Foreskin melanocyte (primary cell): ENCODE measurements at places on chromosomes 2 and 18.

DNA sequence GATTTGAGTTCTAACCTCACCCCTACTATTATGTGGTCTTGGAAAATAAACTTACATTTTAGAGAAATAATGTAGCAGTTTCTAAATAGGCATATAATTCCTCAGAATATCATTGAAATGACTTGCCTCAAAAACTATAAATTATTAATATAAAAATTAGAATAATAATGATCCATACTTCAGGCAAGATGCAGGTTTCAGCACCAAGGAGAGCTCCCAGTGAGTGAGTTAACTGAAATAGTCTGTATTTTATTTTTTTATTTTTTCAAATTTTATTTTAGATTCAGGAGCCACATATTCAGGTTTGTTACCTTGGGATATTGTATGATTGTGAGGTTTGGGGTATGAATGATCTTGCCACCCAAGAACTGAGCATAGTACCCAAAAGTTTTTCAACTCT lies 472.2 kb upstream of the DCC start:
- no peak for DNase-seq

DNA sequence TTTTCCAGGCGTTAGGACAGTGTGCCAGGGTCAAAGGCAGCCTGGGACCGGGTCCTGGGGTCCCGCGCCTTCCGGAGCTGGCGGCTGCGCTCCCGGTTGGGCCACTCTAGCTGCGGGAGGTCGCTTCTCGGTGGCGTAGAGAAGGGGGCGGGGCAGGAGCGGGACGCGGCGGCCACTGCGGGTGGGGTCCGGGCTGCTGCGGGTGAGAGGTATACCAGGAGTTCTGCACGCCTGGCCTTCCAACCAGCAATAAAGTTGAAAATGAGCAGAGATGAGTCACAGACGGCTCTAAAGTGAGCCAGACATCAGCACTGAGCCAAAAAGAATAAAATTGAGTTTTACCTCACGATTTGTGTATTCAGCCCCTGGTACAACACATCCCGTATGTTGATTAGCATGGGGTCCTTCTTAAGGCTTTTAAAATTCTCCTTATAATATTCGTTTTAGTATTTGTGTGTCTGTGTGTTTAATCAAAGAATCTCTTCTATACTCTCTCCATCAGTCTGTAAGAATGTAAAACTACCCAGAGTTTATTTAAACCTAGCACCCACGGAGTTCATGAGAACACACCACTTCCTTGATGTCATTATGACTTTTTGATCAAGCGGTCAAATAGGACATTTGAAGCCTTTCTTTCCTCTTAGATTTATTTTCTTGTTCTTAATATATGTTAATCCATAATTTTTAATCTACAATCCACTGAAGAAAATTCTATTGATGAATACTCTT lies at the start of gene C1GALT1C1L:
Gene C1GALT1C1L (minus strand): TSS at position 108 of the 729 bp plus-strand sequence. CDS start 107 bp downstream, at position 1.
- DNase-seq, result peak; percentile 11

GRCh38 chr2:200357845-200358244 lies 51.4 kb downstream of the SPATS2L start:
- DNase-seq, result no peak

DNA sequence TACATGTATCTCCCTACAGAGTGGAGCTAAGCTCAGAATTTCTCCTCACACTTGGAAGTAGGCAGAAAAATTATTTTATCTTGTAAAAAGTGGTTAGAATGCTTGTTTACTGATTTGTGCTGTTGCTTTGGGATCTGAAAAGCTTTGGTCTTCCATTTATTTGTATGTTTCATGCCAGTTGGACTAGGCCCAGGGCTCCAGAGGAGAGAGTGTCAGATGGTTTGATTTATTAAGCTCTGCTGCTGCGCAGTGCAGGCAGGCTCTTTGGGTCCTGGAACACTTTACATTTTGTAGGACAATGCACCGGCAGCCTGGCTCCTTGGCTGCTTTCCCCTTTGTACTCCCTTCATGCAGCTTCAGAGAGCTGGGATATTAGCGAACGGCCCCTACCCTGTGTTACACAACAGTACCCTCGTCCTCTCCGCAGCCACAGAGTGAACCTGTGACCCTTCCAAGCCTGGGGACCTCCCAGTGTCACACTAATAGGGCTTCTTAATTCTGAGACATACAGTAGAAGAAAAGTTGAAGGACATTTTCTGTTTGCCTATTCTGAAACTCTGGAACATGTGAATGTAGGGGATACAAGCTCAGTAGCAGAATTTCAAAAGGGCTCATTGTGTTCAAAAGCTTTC lies 56.7 kb upstream of the EML6 start:
- peak; percentile 52 for DNase-seq

- DNase-seq, result no peak
Measured at GRCh38 chr2:151347294-151347693, 10.1 kb upstream of the TNFAIP6 start.

DNA sequence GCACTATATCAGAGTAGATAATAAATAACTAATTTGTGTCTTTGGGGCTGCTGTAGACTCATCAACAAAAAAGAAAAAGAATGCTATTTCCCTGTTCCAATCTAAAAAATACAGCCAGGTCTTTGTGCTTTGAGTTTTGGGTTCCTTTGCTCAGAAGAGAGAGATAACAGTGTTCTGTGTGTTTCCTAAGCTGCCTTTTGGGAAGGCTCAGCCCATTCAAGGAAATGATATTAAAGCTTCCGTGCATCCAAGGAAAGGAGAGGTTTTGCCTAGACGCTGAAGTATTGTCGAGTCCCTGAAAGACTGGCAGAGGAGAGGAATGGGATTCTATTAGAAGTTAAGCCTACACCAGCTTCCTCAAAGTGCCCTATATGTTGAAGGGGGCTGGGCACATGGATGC lies 25.8 kb upstream of the LRP2 start:
- peak; percentile 70 for DNase-seq

DNA sequence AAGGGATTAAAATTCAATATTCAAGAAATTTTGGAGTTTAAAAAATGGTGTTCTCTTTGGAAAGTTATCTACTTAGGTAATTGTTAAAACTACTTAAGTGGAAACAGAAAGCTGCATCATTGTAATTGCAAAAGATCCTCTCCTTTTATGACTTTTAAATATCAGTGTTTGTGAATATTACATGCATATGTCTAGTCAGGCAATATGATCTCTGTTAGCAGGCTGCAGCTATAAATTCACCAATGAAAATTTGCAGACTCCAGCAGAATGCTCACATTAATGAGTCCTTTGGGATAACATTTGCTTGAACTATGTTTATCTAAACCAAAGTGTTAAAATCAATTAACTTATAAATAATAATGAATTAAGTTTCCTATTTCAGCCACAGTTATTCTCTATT lies 59.2 kb upstream of the CSRNP3 start:
- DNase-seq, result no peak

DNA sequence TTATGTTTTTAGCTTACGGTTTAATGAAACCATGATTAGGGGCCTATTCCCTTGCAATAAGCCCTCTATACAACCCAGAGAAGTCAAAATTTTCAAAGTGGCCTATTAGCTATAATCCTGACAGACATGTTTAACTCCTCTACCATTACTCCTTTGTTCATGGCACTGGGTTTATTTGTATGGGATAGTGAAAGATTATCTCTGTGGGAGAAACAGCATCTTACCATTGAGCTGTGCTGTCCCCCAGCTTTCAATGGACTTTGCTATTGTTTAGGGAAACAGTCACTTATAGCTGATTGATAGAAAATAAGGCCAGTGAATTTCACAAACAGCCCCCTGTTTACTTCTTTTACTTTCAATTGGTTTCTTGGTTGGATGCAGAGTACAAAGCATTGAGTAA lies 675.2 kb upstream of the GCFC2 start:
- DNase-seq, result no peak

GRCh38 chr18:36298126-36298741 lies 721 bp downstream of the FHOD3 start:
- no peak for DNase-seq

- DNase-seq, result no peak
Measured at GRCh38 chr2:85221067-85221691, 88.0 kb downstream of the TCF7L1 start.

- DNase-seq, result no peak
Measured at GRCh38 chr2:85134896-85135659, 1.9 kb downstream of the TCF7L1 start.

DNA sequence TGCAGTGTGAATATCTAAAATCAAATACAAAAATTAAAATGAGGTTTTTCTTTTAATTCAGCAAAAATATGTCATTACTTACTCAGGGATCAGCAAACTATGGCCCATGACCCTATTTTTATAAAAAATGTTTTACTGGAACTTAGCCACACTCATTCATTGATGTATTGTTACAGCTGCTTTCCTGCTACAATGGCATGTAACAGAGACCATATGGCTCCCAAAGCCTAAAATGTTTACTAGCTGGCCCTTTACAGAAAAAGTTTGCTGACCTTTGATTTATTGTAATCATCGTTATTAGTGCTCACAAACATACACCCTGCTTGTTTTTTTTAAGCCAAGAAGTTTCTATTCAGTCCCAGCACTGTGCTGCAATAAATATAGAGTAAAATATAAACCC lies 120.3 kb downstream of the PLA2R1 start:
- no peak for DNase-seq

GRCh38 chr18:71045331-71046065 lies 756.7 kb downstream of the SOCS6 start:
- no peak for DNase-seq

DNA sequence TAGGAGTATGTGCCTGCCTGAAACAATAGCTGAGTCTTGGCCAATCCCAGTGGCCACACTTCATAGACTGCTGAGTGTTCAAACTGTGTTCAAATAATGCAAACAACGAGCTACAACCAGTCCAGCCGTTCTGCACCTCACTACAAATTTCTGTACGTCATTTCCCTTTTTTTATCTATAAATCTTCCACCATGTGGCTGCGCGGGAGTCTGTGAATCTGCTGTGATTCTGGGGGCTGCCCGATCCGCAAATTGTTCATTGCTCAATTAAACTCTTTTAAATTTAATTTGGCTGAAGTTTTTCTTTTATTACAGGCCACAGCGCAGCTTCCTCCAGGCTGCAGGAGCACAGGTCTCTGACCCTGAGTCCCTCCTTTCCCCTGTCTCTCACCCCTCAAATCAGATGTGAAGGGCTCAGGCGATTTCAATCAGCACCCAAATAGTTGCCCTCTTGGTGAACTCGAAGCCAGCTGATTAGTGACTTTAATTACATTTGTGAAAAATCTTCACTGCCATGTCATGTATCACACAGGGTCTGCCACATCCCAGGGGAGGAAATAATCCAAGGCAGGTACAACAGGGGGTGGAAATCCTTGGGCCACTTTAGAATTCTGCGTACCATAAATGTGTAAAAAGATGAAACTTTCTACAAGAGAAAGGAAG lies 145.6 kb downstream of the NDUFA10 start:
- no peak for DNase-seq

DNA sequence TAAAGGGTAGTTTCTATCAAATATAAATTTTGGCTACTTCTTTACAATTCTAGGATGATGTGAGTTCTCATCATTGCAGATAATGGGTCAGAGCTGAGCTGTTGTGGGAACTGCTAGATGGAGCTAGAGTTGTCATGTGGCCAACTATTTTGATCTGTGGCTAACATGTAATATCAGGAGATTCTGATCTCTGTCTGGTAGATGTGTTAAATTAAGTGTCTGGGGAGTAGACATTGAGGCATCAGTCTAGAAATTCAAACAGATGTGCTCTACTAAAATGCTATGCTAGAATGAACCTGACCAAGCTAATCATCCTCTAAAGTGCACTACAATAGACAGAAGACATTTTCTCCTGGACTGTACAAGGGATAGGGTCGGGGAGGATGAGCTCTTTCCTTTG lies 30.3 kb upstream of the DARS1 start:
- DNase-seq, result no peak

- no peak for DNase-seq
Measured at GRCh38 chr2:66531155-66531554, 96.2 kb downstream of the MEIS1 start.

GRCh38 chr2:173793709-173794565 lies 171.2 kb downstream of the SP3 start:
- DNase-seq, result no peak

GRCh38 chr2:61645911-61646310 lies 107.8 kb upstream of the XPO1 start:
- no peak for DNase-seq

GRCh38 chr2:182717416-182717815 lies 1.4 kb downstream of the DNAJC10 start:
- DNase-seq, result no peak
